Stimulated activated CD4-positive, alpha-beta T cell treated with anti-CD3 and anti-CD28 coated beads, Interleukin-12 subunit alpha, Interleukin-12 subunit beta, amount 100 ng/mL, for 24 hours (primary cell): ENCODE measurements at places on chromosomes 3 and 15.

DNA sequence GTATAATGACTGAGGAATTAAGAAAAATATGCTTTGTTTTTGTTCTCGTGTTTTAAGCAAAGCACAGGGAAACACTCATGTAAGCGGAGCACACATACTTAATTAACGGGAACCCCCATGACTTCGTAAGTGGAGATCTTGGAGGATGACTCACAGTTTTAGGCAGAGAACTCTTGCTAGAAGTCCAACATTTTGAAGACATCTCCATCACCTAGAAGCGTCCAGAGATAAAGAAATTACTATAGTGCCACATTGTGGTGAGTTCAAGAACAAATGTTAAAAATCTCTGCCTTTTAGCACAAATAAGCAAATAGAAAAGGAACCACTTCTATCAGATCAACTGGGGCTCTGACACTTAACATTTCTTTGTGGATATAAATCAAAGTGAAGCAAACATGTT lies 194.1 kb upstream of the ARHGEF26 start:
- no peak for DNase-seq

DNA sequence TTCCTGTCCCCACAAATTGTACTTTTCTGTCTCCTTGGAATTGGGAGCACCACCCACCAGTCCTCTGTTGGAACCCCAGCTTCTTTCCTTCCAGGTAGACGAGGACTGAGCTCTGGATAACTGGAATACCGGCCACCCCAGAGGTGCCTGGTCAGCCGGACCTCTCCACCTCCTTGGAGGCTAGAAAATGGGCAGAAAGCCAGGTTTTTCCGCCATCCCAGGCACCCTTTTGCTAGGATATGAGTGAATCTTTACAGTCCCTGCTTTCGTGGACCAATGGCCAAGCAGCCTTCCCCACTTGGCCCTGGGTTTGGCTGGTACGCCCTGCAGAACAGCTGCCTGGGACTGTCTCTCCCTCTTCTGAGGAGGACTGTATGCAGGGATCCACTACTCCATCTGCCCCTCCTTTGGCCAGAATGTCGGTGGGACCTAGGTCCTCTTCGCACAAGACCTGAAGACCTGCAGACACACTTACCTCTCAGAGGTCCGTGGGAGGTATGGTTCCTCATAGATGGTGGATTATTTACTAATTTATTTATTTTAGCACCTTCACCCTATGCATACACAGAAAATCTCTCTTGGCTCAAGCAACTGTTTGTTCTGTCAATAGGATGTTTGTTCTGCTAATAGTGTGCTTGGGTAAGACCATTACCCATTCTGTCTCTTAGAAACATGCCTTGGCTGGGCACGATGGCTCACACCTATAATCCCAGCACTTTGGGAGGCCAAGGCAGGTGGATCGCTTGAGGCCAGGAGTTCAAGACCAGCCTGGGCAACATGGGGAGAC lies 8.6 kb upstream of the CHAC1 start:
- DNase-seq = no peak

- DNase-seq = no peak
Measured at GRCh38 chr3:62987721-62988120, 112.5 kb upstream of the CADPS start.

GRCh38 chr3:146781059-146781458 lies 175.9 kb upstream of the PLSCR5 start:
- DNase-seq = no peak

- no peak for DNase-seq
Measured at GRCh38 chr15:66563126-66563525, 2.7 kb downstream of the LCTL start.

DNA sequence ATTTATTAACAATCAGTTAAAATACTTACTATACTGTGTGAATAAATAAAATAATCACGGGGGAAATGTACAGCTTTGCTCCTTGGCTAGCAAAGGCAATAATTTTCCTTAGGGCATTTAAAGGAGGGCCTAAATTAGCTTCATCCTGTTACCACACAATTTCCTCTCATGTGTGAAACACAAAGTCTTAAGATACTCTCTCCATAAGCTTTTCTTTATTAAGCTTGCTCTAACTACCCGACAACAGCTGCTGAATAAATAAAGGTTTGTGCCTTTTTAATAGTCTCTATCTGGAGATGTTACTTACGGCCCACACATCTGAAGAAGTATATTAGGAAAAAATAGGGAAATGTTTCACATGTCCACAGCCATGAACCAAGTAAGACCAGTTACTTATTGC lies 29.7 kb downstream of the ZNF106 start:
- DNase-seq = no peak

- DNase-seq = no peak
Measured at GRCh38 chr3:126166009-126166408, 14.4 kb downstream of the ALDH1L1 start.

- no peak for DNase-seq
Measured at GRCh38 chr3:51710631-51711351, 3.9 kb downstream of the GRM2 start.

- no peak for DNase-seq
Measured at GRCh38 chr15:96053781-96054428, 276.6 kb upstream of the NR2F2 start.

DNA sequence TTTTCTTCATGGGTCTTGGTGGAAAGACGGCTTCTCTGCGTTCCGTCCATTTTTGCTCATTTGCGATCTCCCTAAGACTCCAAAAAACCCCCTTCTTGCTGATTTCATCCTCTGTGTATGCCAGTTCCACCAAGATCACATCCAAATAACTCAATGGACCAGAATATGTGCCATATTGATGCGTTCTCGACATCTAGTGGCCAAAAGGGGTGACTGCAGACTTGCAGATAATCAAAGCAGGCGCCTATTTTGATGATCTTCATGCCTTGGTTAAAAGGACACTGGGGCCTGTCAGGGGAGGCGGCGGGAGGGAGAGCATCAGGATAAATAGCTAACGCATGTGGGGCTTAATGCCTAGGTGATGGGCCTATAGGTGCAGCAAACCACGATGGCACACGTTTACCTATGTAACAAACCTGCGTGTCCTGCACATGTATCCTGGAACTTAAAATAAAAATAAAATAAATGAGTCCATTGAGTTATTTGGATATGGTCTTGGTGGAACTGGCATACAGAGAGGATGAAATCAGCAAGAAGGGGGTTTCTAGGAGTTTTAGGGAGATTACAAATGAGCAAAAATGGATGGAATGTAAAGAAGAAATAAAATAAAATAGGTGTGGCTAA lies 104.2 kb upstream of the RAD18 start:
- no peak for DNase-seq

DNA sequence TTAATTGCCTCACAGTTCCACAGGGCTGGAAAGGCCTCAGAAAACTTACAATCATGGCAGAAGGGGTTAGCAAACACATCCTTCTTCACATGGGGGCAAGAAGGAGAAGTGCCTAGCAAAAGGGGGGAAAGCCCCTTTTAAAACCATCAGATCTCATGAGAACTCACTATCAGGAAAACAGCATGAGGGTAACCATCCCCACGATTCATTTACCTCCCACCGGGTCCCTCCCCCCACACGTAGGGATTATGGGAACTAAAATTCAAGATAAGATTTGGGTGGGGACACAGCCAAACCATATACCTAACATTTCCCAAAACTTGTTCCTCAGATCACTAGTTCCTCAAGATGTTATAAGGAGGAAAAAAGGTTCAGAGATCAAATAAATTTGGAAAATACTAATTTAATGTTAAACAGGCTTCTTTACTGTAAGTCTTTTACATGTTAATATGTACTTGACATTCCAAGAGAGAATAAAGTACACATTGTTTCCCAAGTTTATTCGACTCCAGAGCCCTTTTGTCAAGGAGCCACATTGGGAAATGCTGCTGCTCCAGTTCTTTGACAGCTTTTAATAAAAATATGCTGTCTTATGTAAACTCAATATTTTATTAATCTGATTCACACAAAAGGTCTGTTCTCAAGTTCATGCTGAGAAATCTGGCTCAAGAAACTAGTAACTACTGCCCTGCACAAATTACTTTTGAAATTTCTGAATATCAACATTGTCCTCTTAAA lies 17.8 kb downstream of the HERC1 start:
- DNase-seq = no peak

- no peak for DNase-seq
Measured at GRCh38 chr15:37034392-37034791, 66.0 kb downstream of the MEIS2 start.

DNA sequence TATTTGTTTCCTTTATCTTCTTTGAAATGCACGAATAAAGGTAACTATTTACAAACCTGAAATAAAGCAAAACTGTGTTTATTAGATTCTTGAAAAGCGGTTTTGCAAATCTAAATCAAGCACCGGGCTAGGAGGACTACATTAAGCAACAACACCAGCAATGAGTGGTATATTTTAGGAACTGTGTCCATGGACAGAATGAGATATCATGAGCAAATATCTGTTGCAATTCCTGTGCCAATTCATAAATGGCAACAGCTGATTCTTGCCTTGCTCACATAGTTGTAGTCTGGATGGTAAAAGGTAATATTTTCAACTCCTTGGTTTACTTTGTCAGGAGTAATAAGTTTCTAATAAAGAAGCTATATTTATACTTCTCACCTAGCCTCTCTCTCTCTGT lies 403.3 kb downstream of the LPP start:
- no peak for DNase-seq
